ENCODE measurements at places on chromosomes 7 and 10.

- DNase-seq, result no peak
These were observed 3.9 kb downstream of the PPP1R17 start for GRCh38 chr7:31690935-31691334.

GRCh38 chr7:158702196-158702595, 2.4 kb downstream of the NCAPG2 start:
- DNase-seq, result no peak

DNA sequence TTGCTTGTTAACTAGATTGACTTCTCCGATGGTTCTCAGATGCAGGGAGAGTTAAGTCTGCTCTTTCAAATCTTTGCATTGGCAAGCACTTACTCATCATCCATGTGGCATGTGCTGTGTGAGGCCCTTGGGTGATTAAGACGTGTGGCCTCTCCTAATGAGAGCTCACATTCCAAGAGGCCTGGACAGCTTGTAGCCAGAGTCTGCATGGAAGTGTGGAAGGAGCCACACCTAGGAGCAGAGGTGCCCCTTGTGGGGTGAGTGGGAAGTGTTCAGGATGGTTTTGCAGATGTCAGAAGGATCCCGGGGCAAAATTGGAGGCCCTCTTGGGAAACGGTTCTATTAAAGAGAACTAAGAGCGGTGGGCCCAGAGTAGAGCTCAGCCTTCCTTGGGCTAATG, 225.9 kb downstream of the PAXIP1 start:
- no peak for DNase-seq

DNA sequence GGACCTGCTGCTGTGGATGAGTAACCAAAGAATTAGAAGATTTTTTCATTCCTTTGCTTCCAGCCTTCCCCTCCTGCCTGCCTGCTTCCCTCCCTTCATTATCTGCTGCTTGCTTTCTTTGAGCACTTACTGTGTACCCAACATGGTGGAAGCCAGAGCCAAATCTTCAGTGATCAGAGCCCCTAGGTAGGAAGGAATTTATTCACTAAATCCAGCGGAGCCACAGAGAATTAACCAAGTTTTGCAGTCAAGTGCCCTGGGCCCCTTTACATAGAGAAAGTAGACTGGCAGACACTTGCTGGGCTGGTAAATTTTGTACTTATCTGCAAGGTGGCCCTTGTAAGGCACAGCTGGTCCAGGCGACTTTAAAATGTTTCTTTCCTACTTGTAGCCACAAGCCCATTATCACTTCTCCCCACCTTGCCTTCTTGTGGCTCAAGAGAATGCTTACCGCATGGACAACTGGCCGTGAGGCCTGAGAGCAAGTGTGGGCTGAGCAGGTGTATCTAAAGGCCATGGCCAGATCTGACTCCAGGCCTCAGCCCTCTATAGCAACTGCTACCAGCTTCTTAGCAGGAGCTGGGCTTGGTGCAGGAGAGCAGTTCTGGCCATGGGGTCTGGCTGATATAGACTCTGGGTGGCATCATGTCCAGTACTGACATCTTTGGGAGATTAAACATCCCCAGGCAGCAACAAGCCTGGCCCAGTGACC, 11.1 kb downstream of the UNC5B start:
- no peak for DNase-seq

DNA sequence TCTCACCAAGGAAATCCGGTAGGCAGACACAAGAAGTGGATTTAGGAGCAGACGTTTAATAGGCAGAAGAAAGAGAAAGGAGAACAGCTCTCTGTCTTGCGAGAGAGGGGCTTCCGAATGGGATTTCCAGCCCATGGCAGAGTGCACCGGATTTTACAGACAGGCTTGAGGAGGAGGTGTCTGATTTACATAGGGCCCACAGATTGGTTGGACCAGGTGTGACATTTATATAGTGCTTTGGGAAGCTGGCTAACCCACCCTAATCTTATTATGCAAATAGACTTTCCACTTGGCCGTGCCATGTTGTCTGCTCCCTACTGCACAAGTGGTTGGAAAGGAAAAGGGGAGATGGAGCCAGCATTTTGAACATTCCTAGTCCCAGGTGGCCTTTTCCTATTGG, 57.8 kb downstream of the ANKMY2 start:
- no peak for DNase-seq

- no peak for DNase-seq
These were observed 49.7 kb downstream of the PDK4 start for GRCh38 chr7:95546647-95547046.

GRCh38 chr7:149741629-149742028, 31.8 kb downstream of the ZNF467 start:
- no peak for DNase-seq

DNA sequence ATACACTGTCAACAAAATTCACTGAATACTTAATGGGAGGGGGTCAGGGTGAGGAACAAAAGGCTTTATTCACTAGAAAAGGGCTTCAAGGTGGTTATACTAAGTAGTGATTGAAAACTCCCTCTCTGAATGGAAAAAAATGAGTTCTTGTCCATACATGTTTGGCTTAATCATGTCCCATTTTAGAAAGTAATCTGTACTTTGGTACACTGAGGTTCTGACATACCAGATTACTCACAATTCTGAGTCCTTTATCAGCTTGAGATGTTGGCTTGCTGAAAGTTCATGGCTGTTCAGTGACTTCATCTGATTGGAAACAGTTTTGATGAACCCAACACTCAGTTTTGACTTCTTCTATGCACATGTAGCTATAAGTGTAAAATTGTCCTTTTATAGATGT, 12.8 kb upstream of the NOBOX start:
- no peak for DNase-seq

All from mesenchymal stem cell (in vitro differentiated cells and primary cell).